Aorta (tissue), 5 donors: ENCODE measurements at places on chromosomes 12 and 14. TPM values are rescaled to one million over a fixed set of nuclear protein-coding genes. Genes with fewer than 3 reads are reported as not detected.

- no peak overlapping the region for H3K27ac ChIP-seq
- peaks cover 4% of the 10 kb centered on the region for H3K4me1 ChIP-seq
- H3K4me3 ChIP-seq = no peak overlapping the region
- no peak for DNase-seq
- no peaks in the 10 kb centered on the region for H3K36me3 ChIP-seq
Measured at GRCh38 chr12:40015345-40015744, 90.5 kb downstream of the SLC2A13 start.

Gene PRICKLE1
- polyA plus RNA-seq = 0.50 TPM

- no peak for DNase-seq
- no peak overlapping the region for H3K4me3 ChIP-seq
- no peak overlapping the region for H3K27ac ChIP-seq
- no peaks in the 10 kb centered on the region for H3K36me3 ChIP-seq
- no peaks in the 10 kb centered on the region for H3K4me1 ChIP-seq
Measured at GRCh38 chr12:75170640-75171185, 38.9 kb downstream of the KCNC2 start.

DNA sequence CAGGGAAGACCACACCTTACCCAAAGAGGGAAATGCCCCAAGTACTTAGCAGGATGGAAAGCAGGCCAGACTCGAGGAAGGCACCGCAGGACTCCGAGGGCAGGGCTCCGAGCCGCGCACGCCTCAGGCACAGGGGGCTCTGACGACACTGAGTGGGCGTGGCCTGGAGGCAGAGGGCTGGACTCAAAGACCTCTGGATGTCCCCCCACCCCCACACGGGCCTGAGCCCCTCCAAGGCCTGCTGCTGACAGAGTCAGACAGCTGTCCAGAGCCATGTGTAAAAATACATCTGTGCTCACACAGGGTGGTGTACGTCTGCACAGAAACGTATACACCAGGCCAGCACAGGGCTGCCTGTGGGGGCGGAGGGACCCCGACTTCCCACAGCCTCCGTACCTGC is 1.4 kb downstream of the AKT1 start:
- H3K27me3 ChIP-seq = no peaks in the 10 kb centered on the region
- no peak overlapping the region for H3K27ac ChIP-seq
- DNase-seq = peak; percentile 88
- H3K4me3 ChIP-seq = no peak overlapping the region
- H3K36me3 ChIP-seq = no peaks in the 10 kb centered on the region

GRCh38 chr14:76546426-76547221 is 170.7 kb downstream of the ESRRB start:
- no peaks in the 10 kb centered on the region for H3K4me1 ChIP-seq
- H3K27ac ChIP-seq = no peak overlapping the region
- H3K36me3 ChIP-seq = no peaks in the 10 kb centered on the region
- no peaks in the 10 kb centered on the region for H3K27me3 ChIP-seq
- H3K4me3 ChIP-seq = no peak overlapping the region

GRCh38 chr12:65923228-65923627 is 98.9 kb downstream of the HMGA2 start:
- H3K4me3 ChIP-seq = no peak overlapping the region
- H3K27me3 ChIP-seq = no peaks in the 10 kb centered on the region
- no peak for DNase-seq
- no peaks in the 10 kb centered on the region for H3K36me3 ChIP-seq

GRCh38 chr12:80099259-80099658 is at the start of gene OTOGL:
Gene OTOGL, plus strand, starts transcription at chr12:80099537. Its CDS starts 109,895 bp downstream, at chr12:80209432.
- no peaks in the 10 kb centered on the region for H3K4me1 ChIP-seq
- DNase-seq = no peak
- no peaks in the 10 kb centered on the region for H3K27me3 ChIP-seq
- H3K27ac ChIP-seq = no peak within 1 kb of the TSS
- no peak within 1 kb of the TSS for H3K4me3 ChIP-seq

Gene MGAT4C
- polyA plus RNA-seq = 0.03 TPM
